ENCODE measurements at places on chromosomes 7 and 10.

DNA sequence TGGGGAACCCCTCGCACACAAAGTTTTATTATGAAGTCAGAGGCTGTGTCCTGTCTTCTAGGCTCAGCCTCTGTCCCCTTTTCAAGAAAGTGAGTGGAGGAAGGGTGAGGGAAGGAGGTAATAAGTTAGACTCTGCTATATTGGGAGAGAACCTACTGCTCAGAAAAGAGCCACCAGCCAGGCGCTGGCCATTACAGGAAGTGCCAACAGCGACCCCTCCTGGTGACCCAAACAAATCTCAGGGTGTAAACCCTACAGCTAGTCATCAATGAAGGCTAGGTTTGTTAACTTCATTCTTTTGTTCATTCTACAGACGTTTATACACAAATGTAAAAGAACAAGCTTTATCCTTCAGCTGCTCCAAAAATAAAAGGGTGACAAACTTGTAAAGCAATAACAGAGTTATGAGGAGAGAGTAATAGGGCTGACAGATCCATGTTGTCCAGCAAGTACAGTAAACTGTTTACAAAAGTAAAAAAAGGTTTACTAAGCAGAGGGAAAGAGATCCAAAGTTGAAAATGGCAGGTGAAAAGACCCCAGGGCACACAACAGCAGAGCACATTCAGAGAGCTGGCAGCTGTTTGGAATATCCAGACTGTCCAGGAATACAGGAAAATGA is 82.7 kb downstream of the FAM204A start:
- DNase-seq: no peak

- DNase-seq: no peak
Measured at GRCh38 chr10:110488940-110489339, 8.8 kb upstream of the DUSP5 start.

DNA sequence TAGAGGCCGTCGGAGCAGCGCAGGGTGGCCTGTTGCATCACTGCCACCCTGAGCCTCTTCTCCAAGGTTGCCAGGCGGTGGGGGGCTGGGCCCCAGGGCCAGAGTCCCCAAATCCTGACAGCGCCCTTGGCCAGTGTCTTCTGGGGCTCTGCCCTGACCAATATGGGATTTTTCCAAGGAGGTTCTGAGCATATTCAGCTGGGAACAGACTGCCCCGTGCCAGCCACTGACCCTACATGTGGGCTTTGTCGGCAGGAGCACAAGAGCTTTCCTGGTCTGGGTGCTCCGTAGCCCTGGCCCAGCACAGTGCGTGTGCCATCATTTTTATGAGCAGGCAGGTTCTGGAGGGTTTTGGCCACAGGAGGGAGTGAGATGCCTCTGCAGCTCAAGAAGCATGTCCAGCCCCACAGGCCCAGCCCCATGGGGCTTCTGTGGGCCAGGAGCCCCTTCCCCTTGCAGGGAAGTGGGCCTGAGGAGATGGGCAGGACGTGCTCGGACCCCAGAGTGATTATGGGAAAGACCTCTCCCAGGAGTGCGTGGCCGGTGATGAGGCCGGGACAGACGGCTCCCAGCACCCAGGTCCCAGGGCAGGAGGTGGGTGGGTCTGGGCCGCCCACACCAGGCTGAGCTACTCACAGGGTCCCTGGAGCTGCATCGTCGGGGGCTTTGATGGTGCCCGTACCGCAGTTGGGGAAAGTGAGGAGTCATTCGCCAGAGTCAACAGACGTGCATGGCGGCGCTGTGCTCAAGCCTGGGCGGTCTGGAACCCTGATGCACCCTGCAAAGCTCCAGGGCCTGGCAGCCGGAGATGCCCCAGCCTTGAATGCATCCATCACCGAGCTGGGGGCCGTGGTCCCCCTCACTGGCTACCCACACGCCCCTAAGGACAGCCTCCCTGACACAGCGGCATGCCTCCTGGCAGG is 66.6 kb downstream of the PWWP2B start:
- no peak for DNase-seq

DNA sequence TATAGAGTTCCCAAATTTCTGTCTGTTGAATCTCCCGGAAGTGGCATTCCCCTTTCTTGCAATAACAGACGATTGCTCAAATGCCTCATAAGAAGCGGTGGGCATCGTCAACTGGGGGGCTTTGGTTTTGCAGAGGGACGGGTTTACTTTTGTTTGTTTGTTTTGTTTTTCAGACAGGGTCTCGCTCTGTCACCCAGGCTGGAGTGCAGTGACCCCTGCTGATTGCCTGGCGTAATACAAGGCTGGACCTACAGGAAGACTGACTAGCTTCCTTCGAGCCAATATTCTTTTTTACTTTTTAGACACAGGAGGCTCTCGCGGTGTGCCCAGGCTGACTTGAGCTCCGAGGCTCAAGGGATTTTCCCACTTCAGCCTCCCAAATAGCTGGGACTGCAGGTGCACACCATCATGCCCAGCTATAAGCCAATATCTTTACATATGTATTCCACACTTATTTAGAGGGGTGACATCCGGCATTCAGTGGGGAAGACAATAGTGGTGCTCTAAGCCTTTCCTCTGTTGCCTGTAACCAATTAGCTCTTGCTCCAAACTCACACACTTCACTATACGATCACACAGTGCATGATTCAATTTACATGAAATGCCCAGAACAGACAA is 58.1 kb downstream of the FHIP2A start:
- no peak for DNase-seq

DNA sequence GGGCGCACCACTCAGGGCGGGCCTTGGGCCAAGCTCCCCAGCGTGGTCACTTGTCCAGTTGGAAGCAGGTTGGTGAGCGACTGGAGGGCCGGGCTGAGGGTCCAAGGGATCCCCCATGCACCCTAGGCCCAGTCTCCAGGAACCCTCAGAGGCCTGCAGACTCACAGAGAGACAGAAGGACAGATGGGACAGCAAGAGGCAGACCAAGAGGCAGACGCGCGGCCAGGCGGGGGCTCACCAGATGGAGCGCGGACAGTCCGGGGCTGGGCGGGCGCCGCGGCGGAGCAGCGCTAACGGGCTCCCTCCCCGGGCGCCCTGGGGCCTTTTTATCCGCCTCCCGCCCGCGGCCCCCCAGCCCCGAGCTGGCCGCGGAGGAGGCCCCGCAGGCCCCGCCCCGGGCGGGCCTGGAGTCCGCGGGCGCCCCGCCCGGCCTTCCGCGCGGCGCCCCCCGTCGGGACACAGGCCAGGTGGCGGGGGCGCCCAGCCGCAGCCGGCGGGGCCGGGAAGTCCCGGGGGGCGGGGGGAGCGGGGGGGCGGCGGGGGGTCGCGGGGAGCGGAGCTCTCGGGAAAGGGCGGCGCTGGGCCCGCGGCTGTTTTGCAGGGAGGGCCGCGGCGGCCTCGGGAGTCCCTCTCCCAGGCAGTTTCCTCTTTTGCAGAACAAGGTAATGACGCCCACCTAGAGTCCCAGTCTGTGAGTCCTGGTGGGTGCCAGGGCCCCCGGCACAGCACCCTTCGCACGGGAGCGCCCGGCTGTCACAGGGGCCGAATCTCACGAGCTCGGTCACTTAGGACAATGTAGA is at the start of gene LOXL4:
Gene LOXL4, minus strand, starts transcription at position 301 of the 800 bp plus-strand sequence. CDS start 5,175 bp downstream, outside the sequence.
- no peak for DNase-seq

GRCh38 chr7:55591282-55591931 is 19.1 kb upstream of the VOPP1 start:
- no peak for DNase-seq
